Renal cortex interstitium (tissue), 15 donors: ENCODE measurements at places on chromosomes 1 and 21.

DNA sequence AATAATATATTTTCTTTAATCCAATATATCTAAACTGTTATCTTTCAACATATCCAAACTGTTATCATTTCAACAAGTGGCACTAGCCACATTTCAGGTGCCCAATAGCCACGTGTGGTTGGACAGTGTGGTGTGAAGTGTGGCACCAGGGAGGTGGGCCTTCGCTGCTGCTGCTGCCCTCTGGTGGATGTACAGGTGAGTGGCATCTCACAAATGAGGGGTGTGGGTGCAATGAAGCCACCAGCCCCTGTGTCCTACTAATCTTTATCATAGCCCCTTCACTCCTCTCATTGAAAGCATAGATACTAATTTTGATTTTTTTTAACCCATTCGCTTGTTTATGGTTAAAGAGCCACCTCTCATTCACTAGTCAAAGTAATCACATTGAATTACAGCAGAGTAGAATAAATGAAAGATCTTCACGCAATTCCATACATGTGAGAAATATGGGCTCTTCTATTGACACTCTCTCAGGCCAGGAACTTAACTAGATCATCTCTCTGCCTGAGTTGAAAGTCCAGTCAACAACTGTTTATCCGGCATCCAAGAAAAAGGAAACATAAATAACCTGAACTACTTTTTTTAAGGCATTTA is 499.2 kb downstream of the OMA1 start:
- no peak for DNase-seq

- no peak for DNase-seq
Measured at GRCh38 chr1:164617377-164618201, 58.6 kb downstream of the PBX1 start.

- DNase-seq, result peak; percentile 15
Measured at GRCh38 chr1:51768971-51769588, 109.4 kb downstream of the NRDC start.

DNA sequence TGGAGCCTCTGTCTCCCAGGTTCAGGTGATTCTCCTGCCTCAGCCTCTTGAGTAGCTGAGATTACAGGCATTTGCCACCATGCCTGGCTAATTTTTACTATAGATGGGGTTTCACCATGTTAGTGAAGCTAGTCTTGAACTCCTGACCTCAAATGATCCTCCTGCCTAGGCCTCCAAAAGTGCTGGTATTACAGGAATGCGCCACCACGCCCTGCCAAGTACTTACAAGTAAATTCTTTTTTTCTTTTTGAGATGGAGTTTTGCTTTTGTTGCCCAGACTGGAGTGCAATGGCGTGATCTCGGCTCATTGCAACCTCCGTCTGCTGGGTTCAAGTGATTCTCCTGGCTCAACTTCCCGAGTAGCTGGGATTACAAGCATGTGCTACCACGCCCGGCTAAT is 42.5 kb downstream of the RPRD2 start:
- DNase-seq, result no peak

- no peak for DNase-seq
Measured at GRCh38 chr1:225688345-225688744, 35.4 kb upstream of the ENAH start.

- peak; percentile 46 for DNase-seq
Measured at GRCh38 chr1:204507317-204508105, 8.7 kb upstream of the MDM4 start.

DNA sequence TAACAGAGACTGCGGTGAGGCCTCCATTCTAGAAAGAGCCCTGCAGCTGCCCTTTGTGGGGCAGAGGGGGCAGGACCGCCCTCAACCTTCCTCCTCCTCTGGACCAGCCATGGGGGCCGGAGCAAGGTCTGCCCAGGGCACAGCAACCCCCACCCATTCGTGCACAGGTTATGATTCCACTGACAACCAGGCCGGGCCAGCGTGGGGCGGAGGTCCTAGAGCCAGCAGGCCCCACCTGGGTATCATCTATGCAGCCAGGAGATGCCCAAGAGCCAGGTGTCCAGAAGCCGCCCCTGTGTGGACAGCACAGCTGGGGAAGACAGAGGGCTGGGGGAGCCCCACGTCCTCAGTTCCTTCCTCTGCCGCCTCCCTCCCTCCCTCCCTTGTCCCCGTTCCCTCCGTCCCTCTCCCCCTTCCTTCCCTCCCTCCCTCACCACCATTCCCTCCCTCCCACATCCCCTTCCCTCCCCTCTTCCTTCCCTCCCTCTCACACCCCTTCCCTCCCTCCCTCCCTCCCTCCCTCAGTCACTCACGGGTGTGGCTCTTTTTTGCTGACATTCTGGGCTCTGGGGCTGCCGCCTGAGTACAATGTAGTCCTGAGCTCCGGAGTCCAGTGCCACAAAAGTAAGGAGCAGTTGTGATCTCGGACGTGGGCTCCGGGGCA is 12.3 kb downstream of the RNF223 start:
- DNase-seq, result no peak

- DNase-seq, result no peak
Measured at GRCh38 chr1:203045821-203046594, 19.7 kb downstream of the PPFIA4 start.

DNA sequence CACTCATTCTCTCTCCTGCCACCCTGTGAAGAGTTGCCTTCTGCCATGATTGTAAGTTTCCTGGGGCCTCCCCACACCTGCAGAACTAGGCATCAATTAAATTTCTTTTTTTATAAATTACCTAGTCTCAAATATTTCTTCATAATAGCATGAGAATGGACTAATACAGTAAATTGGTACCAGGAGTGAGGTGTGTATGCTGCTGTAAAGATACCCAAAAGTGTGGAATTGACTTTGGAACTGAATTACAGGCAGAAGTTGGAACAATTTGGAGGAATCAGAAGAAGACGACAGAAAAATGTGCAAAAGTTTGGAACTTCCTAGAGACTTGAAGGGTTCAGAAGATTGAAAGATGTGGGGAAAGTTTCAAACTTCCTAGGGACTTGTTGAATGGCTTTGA is 308.1 kb upstream of the TMPRSS15 start:
- no peak for DNase-seq

- DNase-seq, result no peak
Measured at GRCh38 chr1:29689372-29690030, 453.2 kb downstream of the PTPRU start.

DNA sequence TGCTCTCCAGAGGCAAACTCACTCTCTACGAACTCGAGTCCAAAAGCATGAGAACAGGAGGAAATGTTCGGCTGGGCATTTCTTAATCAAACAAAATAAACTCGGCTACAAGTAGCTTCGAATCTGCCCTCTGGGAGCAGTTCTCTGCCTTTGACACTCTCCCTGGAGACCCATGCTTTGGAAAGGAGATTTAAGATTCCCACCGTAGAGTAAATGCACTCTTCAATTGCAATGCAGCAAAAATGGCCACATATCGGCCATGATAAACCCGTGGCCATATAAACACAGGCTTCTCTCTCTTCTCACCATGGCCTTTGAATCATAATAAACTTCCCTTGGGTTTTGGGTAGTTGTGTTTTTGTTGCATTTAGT is 215.4 kb downstream of the TOMM20 start:
- DNase-seq, result no peak

GRCh38 chr21:27806281-27806680 is 839.4 kb upstream of the ADAMTS5 start:
- no peak for DNase-seq

- no peak for DNase-seq
Measured at GRCh38 chr1:111998332-111998731, 8.9 kb upstream of the KCND3 start.

DNA sequence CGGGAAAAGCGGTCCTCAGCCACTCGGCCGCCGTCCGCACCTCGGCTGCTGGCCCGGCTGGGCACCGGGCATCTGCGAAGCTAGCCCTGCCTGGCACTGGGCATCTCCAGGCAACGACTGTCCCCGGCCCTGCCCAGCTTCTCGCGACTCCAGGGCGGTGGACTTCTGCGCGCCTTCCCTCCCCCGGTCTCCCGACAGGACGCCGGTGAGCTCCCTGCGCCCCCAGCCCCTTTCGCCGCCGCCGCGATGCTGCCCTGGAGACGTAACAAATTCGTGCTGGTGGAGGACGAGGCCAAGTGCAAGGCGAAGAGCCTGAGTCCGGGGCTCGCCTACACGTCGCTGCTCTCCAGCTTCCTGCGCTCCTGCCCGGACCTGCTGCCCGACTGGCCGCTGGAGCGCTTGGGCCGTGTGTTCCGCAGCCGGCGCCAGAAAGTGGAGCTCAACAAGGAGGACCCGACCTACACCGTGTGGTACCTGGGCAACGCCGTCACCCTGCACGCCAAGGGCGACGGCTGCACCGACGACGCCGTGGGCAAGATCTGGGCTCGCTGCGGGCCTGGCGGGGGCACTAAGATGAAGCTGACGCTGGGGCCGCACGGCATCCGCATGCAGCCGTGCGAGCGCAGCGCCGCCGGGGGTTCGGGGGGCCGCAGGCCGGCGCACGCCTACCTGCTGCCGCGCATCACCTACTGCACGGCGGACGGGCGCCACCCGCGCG is 514 bp downstream of the FAM43B start:
- DNase-seq, result no peak

DNA sequence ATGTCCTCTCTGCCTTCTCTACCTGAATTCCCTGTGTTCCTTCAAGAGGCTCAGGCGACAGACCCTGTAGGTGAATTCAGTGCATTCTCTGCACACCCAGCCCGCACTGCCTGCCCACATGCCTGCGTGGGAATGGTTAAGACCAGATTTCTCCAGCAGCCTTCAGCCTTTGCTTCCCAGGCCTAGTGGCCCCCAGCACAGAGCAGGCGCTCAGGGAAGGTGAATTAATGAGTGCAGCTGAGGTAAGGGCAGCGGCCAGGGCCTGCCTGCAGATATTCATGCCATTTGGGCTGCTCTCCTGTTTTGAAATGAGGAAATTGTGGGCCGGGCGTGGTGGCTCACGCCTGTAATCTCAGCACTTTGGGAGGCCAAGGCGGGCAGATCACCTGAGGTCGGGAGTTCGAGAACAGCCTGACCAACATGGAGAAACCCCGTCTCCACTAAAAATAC is 45.5 kb downstream of the IER5 start:
- DNase-seq, result no peak

GRCh38 chr1:159261721-159262494 is 40.2 kb upstream of the FCER1A start:
- no peak for DNase-seq

DNA sequence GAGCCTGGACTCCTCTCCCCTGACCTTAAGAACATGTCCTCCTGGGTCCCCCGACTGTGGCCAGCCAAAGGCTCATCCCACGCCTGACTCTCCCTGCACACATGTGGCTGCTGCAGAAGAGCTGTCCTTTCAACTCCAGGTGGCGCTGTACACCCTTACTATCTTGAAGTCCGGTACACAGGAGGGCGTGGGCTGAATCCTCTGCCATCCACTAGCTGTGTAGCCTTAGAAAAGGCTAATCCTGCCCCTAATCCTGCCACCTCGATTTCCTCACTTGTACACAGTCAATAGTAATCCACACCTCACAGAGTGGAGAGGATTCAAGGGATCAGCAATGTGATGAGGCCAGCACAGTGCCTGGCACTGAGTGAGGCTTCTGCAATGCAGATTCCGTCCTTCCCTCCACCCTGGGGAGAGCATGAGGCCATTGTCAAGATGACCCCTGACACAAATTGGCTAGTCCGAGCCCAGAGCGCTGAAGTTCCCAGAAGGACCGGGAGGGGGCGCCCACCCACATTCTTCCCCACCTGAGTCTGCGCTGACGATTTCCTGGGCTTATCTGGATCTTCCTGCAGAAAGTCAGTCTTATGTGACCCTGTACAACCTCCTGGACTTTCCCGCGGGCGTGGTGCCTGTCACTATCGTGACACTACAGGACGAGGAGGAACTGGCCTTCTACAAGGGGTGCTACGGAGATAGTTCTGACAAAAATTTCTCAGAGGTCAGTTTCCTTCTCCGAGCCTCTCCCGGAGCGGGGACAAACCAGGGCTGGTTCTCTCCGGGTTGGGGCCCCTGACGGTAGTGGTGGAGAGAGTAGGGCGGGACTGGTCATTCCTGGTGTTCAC is 47.1 kb upstream of the DMBX1 start:
- peak; percentile 56 for DNase-seq

DNA sequence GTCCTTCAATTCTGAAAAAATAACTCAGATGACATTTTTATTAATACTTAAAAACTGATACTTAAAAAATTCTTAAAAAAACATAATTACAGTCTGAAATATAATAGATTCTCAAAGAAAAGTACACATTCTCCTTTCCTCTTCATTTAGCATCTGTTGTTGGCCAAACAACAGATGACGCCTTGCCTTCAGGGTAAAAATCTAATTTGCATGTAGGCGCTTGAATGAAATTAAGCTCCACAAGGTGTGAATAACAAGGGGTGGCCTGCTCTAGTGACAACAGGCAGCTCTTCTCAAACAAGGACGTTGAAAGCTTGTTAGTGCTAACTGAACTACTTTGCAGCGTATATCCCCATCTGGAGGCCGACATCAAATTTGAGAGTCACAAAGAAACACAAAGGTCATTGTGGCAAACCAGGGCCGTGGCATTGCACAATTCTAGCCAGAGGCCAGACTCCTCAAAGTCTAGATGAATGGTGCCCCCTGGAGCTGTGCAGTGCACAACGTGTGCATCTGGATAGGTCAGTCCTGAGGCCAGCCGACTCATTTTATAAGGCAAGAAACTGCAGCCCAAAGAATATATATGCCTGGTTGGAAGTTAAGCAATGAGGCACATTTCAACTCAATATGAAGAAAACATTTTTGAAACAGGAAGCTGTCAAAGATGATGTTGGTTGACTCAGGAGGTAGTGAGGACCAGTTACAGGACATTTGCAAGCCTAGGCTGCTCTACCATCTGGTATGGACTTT is 459.2 kb upstream of the RUNX1 start:
- no peak for DNase-seq

DNA sequence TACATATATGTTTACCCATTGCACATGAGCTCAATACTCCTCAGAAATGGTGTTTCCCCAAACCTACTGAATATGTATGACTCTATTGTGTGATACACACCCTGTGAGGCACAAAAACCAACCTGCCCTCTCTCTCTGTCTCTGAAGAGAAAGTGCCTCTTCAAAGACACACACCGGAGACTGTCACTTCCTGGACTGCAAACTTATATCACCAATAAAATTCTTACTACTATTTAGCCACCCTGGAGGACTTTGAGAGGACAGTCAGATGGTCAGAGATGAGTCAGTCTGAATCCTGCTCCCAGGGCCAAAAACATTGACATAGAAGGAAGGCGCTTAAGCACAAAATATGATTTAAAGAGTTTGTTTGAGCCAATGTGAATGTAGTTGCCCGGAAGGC is 110.4 kb downstream of the PPIAL4G start:
- DNase-seq, result no peak

GRCh38 chr1:57157818-57158603 is 192.2 kb upstream of the C8B start:
- no peak for DNase-seq

- no peak for DNase-seq
Measured at GRCh38 chr21:41903559-41904351, 24.6 kb upstream of the PRDM15 start.

DNA sequence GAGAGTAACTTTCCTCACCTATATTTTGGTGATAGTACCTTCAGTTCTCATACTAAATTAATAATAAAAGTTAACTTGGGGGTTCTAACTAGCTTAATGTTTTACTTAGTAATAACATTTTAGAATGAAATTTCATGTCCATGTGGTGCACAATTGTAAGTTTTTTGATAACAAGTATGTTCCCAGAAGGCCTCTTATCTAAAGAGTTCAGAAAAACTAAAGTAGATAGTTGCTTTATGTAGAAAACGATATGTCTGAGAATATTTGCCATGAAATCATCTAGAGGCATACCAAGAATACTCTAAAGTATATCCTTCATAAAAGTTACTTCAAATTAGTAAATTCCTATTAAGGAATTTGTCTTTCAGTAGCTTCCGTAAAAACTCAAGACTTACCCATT is 10.2 kb upstream of the ADCY10 start:
- DNase-seq, result no peak
